ENCODE measurements at places on chromosomes 16 and 17.

- no peak for DNase-seq
These were observed 66.7 kb upstream of the KIFC3 start for GRCh38 chr16:57868913-57869520.

DNA sequence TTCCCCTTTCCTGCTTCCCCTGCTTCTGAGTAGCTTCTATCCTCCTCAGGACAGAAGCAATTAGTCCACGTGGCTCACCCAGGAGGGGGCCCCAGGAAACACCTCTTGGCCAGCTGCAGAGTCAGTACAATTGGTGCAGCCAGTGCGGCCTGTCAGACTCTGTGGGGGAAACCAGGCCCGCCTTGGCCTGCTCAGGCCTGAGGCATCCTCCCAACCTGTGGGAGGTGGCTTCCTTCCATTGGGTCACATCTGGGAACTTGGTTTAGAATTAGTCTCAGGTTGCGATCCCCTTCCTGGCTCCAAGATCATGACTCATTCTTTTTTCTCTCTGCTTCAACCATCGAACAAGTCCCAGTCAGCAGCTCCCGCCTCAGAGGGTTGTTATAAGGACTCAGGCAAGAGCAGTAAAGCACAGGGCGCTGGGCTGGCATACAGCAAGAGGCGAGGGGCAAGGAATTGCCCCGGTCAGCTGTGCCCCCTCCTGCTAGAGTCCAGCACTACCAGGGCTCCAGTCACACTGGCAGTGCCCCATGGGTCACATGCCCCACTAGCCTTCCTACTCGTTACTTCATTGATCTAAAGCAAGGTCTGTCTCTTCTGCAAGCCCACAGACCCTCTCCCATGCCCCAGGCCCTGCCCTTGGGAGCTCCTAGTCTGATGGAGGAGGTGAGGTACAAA, 8.1 kb upstream of the EPX start:
- peak; percentile 40 for DNase-seq

GRCh38 chr16:14608604-14609003, 21.5 kb downstream of the PARN start:
- DNase-seq = no peak

DNA sequence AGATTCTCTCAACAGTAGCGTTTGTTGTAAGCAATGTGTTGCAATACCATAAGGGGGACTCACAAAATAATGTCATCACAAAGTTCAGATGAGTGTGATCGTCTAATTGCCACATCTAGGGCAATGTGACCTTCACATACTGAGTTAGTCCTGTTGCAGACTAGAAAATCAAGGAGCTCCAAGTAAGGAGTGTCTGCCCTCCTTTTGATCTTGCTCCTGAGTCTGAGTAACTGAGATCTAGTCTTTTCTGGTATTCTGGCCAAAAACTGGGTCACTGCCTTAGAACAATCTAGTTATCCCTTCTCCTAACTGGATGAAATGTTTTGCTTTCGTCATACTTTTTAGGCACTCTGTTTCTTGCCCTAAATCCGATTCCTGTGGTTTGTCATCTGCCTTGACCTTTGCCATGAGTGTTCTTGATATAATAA, 712.1 kb downstream of the CDH11 start:
- DNase-seq = no peak

- DNase-seq = no peak
These were observed 18.0 kb downstream of the SLC47A1 start for GRCh38 chr17:19551591-19552148.

All from RKO (cell line).